ENCODE measurements at places on chromosomes 5 and 9.

DNA sequence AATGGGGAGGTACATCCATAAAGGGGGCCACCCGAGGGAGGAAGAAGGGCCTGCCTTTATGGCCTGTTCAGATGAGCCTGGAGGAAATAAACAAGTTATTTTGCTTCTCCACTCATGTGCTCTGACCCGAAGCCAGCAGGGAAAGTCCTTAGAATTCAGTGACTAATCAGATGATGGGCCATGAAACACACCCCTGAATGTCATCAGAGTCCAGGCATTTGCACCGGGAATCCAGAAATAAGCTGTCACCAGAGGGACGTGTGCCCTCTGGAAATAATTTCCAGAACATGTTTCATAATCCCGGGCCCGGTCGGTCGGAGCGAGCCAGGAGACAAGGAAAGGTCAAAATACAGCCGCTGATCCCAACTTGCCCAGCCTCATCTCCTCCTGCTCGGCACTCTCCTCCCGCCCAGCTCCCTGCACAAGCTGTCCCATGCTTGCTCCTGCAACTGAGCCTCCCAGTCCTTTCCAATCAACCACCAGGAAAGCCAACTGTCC, 73.6 kb upstream of the ZNF622 start:
- peak; percentile 71 for DNase-seq

DNA sequence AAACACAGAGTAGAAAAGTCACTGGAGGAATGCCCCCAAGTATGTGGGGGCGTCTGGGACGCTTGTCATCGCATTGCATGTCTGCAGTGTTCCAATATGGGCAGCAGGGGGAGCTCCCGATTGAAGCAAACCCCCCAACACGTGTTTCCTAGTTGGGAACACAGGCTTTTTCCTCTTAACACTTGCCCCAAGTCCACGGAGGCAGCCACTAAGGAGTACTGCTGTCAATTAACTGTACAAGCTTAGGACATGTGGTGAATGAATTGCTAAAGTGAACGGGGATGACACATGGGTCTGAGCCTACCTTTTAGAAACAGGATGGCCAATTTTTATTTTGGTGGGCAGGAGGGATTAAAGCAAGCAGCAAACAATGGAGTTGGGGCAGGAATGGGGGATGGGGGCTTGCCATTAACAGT, 2.2 kb downstream of the GABRB2 start:
- no peak for DNase-seq

DNA sequence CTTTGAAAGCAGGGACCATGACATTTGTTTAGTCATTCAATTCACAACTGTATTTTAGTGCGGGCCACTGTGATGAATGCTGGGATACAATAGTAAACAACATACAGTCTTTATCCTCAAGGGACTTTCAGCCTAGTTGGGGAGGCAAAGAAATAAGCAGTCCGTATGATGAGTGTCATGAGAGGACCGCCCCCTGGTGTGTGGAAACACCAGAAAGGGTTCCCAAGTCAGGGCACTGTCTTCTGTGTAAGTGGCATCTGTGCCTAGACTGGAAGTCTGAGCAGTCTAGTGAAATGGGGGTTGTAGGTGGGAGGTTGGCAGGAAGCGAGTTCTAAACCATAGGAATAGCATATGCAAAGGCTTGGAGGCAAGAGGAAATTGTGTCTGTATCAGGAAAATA, 6.8 kb downstream of the C9orf43 start:
- no peak for DNase-seq

DNA sequence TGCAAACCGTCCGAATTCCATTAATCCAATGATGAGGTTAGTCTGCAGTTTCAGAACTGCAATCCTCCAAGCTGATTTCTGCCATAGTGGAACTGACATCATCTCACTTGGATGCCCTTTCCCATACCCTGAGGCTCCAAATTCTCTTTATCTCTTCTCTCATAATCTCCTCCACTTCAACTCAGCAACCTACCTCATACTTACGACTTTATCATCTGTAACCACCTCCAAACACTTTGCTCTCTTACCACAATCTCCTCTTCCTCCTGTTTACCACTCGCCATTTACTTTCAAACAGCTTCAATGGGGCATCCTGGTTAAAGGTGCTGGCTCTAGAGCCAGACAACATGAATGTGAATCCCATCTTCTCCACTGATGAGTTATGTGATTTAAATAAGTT, 223.2 kb downstream of the EPB41L4A start:
- DNase-seq: no peak

- DNase-seq: no peak
These were observed 69.4 kb downstream of the LMNB1 start for GRCh38 chr5:126846344-126846743.

GRCh38 chr9:98147582-98147981, 28.6 kb upstream of the TRIM14 start:
- DNase-seq: no peak

DNA sequence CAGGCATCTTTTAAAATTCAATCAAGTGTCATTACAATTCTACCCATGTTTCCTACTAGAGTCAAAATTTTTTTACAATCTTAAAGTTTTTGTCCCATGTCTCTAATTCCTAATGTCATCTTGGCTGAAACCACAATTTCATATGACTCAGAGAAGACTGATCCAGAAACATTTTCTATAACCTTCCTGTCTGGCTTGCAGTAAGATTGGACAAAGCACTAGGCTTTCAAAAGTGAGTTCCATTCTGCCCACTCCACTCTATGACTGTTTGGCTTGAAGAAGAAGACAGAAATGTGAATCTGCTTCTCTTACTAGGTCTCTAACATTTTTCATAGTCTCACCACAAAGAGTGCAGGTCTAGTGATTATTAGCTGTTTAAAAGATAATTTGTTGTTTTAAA, 88.8 kb downstream of the NR3C1 start:
- DNase-seq: peak; percentile 34

DNA sequence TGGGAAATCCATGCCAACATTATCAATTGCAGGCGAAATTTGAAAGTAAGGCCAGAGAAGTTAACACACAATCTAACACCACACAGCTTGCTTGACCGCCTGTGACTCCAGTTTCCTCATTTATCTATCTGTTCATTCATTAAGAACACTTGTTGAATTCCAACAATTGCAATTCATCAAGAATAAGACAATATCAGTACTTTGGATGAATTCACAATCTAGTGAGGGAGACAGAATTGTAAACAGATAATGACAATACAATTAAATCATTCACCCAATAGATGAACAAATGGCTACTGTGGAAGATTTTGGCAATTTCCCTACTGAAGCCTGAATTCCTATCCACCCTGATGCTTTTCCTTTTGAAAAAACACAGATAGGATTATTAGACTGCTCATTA, 181.6 kb downstream of the TRIM36 start:
- DNase-seq: no peak

DNA sequence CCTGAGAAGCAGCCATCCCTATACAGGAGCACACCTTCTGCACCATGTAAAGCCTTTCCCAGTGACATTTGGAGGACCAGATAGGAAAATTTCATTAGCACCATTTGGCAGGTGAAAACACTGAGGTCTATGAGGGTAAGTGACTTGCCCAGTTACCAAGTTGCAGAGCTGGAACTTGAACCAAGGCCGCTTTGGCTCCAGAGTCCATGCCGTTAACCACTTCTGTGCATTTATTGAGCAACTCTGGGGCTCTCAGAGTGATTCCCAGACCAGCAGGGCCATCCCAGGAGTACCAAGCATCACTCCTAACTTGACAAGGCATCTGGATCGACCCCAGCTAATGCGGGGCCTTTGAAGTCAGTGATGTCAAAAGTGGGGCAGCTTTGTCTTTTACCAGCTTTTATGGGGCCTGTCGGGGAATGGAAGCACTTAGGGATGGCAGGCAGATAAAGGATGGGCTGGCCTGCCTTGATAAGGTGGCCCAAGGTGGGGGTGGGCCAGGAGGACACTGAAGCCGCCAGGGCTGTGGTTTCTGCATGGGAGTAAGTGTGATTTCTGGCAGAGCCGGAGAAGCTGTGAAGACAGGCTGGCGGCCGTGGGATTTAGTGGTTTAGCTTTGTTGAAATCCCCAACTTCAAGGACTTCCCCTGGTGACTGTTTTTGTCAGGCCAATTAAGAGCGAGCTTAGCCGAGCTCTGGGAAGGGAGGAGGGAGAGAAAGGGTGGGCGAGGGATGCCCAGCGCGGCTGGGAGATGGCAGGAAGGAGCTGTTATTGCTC, 127.3 kb downstream of the MACROH2A1 start:
- peak; percentile 46 for DNase-seq

GRCh38 chr9:92141144-92142129, 26.2 kb upstream of the SPTLC1 start:
- DNase-seq: no peak

DNA sequence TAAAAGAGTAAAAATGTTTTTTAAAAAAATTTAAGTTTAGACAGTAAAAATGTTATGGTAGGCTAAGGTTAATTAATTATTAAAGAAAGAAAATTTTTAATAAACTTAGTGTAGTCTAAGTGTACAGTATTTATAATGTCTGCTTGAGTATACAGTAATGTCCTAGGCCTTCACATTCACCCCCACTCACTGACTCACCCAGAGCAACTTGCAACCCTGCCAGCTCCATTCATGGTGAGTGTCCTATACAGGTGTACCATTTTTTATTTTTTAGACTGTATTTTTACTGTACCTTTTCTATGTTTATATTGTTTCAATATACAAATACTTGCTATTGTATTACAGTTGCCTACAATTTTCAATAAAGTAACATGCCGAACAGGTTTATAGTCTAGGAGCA, 234.1 kb downstream of the AUH start:
- DNase-seq: no peak

GRCh38 chr9:119709431-119709830, 340.2 kb upstream of the BRINP1 start:
- no peak for DNase-seq

- no peak for DNase-seq
These were observed 57.8 kb upstream of the TRPM3 start for GRCh38 chr9:71179183-71179582.

DNA sequence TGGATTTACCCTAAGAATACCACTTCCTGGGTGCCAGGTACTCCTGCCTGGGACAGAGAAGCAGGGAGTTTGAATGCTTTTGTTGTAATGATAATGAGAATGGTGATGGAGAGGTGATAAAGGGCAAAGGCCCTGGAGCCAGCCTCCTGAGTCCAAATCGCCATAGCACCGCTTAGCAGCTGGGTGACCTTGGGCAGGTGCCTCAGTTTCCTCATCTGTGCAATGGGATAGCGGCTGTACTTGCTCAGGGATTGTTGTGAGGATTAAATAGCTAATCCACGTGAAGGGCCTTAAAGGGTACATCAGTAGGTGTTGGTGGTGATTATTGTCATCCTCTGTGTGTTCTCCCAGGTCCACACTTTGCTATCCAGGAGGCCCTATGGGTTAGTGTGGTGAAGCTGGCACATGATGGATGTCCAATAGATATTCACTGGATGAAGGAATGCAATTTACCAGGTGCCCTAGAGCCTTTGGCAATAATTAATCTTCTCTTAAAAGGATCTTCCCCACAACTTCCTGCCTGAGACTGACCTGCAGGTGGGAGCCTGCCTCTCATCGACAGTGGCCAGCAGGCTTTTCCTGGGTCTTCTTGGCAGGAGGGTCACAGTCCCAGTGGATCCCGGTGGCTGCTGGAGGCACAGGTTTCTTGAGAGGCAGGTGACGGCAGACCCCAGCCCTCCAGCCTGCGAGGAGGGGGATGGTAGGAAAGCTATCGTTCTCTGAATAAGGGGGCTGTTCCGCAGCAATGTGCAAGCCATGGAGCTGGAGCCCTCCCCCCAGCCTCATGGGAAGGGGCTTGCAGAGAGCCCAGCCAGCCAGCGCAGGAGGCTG, 160.2 kb downstream of the MACROH2A1 start:
- DNase-seq: no peak

GRCh38 chr5:35364350-35364749, 134.1 kb upstream of the PRLR start:
- no peak for DNase-seq

GRCh38 chr5:138867011-138867410, 8.1 kb downstream of the LRRTM2 start:
- DNase-seq: no peak

DNA sequence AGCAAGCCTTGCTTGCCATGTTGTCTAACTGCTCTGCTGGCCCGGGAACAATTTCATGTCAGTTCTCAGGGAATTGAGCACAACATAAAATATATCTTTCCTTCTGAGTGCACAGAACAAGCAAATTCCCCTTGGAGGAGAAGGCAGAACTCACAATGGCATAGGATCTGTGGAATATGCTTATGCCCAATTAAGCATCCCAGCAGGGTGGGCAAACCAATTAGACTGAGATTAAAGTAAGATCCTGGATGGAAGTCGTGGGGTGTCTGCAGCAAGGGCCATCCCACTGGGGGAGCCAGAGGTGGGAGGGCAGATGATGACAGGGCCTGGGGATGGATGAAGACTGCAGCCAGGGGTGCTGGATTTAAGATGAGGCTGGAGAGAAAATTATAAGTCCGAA, 114.1 kb downstream of the BRINP1 start:
- DNase-seq: no peak

DNA sequence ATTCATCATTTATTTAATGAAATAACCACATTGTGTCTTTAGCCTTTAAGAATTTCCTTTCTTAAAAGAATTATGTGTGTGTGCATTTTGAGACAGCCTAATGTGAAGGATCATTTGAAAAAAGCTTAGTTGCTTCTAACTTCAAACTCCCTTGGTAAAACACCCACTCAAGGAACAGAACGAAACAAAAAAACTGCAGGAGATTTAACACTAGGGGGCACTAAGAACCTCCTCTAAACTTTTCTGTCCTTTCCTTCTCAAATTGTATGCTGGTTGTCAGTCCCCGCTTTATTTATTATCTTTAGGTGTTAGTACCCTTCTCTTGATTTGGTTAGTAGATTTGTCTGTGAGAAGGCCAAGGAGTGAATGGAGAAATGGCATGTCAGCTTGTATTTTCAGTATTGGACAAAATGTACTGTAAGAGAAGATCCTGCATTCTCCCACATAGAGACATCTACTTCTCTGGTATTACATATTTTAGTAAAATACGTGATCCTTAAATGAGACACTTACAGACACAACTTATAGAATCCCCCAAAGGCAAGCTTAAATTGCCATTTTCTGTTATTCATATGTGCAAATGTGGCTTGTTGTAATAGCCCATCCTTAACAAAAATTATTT, 229.7 kb downstream of the MRPS30 start:
- no peak for DNase-seq

- DNase-seq: no peak
These were observed 516.1 kb downstream of the EFNA5 start for GRCh38 chr5:107154593-107154992.

GRCh38 chr9:29289365-29289764, 1716.1 kb upstream of the C9orf72 start:
- no peak for DNase-seq

DNA sequence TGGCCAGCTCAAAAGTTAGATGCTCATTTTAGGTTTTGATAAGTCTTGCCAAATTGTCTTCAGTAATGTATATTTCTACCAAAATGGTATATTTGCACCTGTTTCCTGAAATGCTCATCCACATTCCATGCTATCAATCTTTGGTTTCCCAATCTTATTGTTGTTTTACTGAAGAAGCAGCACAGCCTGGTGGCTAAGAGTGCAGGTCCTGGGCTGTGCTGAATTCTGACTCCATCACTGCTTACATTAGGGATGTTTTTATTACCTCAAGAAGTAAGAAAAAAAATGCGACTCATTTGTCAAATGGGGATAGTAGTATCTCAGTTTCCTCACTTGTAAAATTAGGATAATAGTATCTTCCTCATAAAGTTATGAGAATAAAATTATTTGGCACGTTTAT, 13.6 kb upstream of the S100Z start:
- no peak for DNase-seq

GRCh38 chr5:141349917-141350619, at the start of gene PCDHGB1:
Gene PCDHGB1, plus strand, starts transcription at chr5:141350099. Its CDS starts 162 bp downstream, at chr5:141350261.
- DNase-seq: peak; percentile 13

GRCh38 chr5:145585443-145586148, 249.5 kb downstream of the PRELID2 start:
- DNase-seq: no peak
